ENCODE measurements at places on chromosomes 4 and X. TPM values are rescaled to one million over a fixed set of nuclear protein-coding genes. Genes with fewer than 3 reads are reported as not detected.

The UGT8 gene
- total RNA-seq = not detected

The TEX11 gene
- total RNA-seq = not detected

The BMP2K gene
- 131 TPM for total RNA-seq

The TMPRSS11A gene
- total RNA-seq = not detected

The GAGE13 gene
- not detected for total RNA-seq
